ENCODE measurements at places on chromosomes 2 and 18. TPM values are rescaled to one million over a fixed set of nuclear protein-coding genes. Genes with fewer than 3 reads are reported as not detected.

Gene RNF149
- total RNA-seq: 57.4 TPM

Gene KANSL1L
- 20.5 TPM for total RNA-seq

Gene CCDC121
- 1.8 TPM for total RNA-seq

Gene GALR1
- not detected for total RNA-seq

Gene SLC30A3
- 0.03 TPM for total RNA-seq

Gene SNRPD1
- 8.4 TPM for total RNA-seq

Gene EML4
- total RNA-seq: 59.7 TPM
